ENCODE measurements at places on chromosomes 5 and 9. TPM values are rescaled to one million over a fixed set of nuclear protein-coding genes. Genes with fewer than 3 reads are reported as not detected.

WDR31 gene
- total RNA-seq: 2.3 TPM

TOR1B gene
- total RNA-seq: 16.2 TPM

OR1Q1 gene
- not detected for total RNA-seq

CDC20B gene
- total RNA-seq: not detected

GLT6D1 gene
- not detected for total RNA-seq

CYSRT1 gene
- not detected for total RNA-seq

NOXA1 gene
- total RNA-seq: not detected

ACOT12 gene
- not detected for total RNA-seq

GRIA1 gene
- total RNA-seq: not detected

MRPL22 gene
- total RNA-seq: 34.3 TPM

SHROOM1 gene
- total RNA-seq: 8.2 TPM

DDX4 gene
- not detected for total RNA-seq

GABRA6 gene
- total RNA-seq: not detected

Data from Daoy (cell line).